ENCODE measurements at places on chromosomes 13 and 19.

- no peak for DNase-seq
Observed at GRCh38 chr13:109844396-109844795, 58.0 kb upstream of the IRS2 start.

DNA sequence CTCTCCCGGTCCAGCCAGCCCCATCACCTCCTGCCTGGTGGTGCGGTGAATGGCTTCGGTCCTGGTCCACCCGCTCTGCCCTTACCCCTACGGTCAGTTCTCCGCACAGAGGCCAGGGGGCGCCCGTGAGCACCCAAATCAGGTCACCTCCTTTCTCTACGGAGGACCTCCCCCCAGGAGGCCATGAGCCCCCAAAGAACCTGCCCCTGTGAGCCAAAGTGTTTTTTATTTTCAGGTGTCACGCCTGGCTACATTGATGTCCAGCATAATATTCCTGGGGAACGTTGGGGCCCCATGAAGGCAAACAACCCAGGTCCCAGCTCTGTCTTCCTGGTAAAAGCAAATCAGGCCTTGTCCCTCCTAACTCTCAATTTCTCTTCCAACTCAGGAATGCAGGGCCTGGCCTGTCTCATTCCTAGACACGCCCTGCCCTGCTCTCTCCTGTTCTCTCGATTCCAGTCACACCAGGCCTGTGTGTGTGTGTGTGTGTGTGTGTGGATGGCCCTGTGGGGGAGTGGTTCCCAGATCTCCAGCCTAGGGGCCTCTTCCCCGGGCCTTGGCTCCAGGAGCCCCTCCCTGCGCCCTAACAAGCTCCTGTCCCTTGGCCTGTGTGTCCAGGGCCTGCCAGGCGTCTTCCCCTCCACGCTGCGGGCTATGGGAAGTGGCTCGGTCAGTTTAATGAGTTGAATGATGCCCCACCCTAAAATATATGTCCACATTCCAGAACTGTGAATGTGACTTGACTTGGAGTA, 9.7 kb upstream of the GIPC1 start:
- peak; percentile 85 for DNase-seq

DNA sequence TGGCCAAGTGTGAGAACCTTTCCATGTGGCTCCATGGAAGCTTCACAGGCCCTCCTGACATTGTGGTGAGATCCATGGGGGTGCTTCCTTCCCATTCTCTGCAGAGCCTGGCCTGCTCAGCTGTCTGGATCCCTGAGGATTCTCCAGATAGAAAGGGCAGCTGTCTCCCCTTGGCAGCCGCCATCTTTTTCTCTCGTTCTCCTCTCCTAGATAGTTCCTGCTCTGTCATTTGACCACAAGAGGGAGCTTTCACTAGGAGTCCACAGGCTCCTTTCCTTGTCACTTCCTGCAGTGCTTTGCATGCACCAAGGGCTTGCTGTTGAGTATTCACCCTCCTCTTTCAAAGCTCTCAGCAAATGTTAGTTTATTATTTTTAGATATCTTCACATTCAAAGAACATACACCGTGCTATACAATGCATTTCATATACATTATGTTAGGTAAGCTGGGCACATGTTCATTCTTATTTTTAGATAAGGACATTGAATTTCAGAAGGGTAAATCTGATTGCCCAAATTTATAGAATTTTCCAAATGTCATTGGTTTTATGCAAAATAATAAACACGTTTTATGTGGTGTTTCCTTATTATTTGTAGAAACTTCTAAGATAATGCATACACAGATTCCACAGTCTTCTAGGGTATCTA, 133.2 kb downstream of the FRY start:
- DNase-seq, result peak; percentile 9

GRCh38 chr19:54439174-54439851, 9.7 kb upstream of the LENG8 start:
- DNase-seq, result peak; percentile 21

DNA sequence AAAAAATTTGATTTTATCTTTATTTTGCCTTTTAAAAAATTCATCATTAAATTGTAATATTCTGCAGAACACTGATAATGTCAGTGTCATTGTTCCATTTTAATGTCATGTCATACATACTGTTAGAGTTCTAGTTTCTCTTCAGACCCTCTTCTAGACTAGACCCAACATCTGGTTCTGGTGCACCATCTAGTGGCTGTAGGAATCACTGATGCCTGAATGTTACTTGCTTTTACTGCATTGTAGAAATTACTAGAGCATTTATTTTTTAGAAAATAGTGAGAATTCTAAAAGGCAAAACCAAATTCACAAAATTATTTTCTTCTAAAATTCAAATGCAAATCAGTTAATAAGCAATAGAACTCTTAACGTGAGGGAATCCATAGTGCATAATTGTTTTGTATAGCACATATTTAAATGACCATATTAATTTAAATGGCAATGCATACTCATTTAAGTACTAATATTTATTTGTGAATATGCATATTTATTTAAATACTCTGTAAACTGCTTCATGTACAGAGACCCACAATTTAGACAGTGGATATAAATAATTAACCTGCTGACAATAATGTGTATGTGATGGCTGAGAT, 425.7 kb downstream of the KLF12 start:
- DNase-seq, result peak; percentile 68

- no peak for DNase-seq
Observed at GRCh38 chr13:103067751-103068555, 1.7 kb upstream of the SLC10A2 start.

DNA sequence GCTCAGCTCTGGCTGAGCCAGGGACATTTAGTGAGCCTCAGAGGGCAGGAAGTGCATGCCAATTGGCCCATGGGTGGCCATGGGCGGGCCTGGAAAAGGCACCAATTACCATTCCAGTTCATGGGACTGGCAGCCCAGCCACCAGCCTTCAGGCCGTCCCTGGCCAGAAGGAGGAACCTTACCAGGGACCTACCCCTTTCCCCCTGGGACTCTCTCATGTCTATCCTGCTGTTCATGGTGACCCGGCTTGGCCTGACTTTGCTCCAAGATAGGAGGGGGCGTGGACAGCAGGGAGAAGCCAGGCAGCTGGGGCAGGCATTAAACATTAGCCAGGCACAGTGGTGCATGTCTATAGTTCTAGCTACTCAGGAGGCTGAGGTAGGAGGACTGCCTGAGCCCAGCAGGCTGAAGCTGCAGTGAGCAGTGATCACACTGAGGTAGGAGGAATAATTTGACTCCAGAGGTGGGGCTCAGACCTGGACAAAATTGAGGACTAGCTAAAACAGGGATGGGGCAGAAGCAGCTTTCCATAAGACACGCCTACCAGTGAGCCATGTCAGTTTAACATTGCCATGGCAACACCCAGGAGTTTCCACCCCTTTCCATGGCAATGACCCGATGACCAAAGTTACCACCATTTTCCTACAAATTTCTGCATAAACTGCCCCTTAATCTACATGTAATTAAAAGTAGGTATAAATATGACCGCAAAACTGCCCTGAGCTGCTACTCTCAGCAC, 14.3 kb upstream of the ZNF426 start:
- no peak for DNase-seq

GRCh38 chr19:32017176-32017953, 328.0 kb upstream of the ZNF507 start:
- no peak for DNase-seq

DNA sequence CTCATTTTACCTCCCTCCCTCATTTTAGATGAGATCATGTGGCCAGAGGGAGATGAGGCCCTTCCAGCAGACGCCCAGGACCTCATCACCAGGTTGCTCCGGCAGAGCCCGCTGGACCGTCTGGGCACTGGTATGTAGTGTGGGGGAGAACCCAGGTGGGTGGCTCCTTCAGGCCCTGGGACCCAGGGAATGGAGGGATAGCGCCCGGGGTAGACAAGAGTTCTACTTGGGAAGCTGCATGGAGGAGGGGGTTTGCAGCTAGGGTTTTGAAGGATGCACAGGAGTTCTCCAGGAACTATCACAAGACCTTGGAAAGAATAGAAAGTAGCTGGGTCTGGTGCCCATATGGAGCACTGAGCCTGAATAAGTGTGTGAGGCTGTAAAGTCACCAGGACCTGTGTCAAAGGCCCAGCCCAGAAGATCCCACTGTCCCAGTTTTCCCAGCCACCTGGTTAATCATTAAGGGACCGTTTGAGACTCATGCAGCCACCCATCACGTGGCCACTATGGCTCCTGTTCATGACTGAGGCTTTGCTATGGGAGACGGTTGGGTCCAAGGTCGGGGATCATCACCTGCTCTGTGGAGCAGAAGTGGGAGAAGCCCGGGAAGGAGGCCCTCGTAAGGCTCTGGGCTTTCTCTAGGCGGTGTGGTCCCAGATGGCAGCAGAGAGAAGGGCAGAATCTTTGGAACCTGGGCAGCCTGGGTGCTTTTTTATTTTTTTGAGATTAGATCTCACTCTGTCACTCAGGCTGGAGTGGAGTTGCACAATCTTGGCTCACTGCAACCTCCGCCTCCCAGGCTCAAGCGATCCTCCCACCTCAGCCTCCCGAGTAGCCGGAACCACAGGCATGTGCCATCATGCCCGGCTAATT, 17.0 kb upstream of the PIK3R2 start:
- DNase-seq, result no peak

- no peak for DNase-seq
Observed at GRCh38 chr13:35160896-35161295, 218.8 kb downstream of the NBEA start.

DNA sequence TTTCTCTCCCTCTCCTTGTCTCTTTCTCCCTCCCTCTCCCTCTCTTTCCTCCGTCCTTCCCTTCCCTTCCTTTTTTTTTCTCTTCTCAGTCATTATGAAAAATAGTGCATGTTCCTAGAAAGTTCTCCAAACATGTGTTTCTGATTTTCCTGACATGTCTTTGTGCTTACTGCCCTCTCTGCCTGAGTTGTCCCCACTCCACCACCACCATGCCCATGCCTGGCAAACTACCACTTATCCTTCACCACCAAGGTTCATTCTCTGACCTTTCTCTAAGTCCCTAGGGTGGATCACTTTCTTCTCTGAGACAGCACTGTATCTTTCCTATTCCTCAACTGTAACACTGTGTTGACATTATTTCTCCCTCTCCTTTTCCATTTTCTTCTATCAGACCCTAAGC, 98.2 kb downstream of the LACC1 start:
- DNase-seq, result no peak

DNA sequence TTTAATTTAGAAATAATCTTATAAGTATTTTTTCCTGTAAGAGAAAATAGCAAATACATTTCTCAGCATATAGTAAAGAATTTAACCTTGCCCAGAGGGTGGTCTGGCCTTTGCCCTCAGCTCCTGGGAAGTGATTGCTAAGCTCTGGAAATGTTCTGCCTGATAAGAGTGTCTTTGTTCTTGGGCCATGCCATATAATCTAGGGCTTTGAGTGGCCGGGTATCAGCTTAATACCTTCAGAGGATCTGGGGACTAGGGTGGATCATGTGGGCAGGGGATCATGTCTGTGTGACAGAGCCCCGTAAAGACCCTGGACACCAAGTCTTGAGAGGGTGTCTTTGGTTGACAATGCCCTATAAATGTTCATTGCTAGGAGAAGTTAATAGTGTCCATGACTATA, 1032.4 kb upstream of the MIR17HG start:
- DNase-seq, result no peak

DNA sequence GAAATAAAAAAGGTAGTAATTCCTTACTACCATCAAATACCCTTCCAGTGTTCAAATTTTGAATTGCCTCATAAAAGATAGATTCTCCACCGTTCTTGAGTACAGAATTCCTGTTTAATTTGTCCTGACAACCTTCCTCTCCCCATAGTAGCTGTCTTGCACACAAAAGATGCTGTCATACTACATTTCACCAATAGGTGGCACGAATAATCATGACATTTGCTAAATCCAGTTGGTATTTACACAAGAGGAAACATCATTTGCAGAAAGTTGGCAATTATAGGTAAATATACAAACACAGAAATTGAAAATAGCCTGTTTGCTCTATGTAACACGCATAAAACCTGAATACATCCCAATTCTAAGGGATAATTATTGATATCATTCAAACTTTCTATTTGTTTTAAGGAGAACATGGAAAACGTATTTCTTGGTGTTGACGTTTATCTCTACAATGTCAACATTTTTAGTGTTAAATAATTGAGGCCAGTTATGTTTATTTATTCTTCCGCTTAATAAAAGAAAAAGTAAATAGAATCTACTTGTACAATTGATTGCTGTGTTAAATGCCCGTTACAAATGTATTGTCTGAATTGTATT, 58.3 kb upstream of the CLDN10 start:
- DNase-seq, result no peak

All from CD4-positive, alpha-beta T cell treated with Interleukin-6 for 4 hours (primary cell).